ENCODE measurements at places on chromosomes 2 and 18.

DNA sequence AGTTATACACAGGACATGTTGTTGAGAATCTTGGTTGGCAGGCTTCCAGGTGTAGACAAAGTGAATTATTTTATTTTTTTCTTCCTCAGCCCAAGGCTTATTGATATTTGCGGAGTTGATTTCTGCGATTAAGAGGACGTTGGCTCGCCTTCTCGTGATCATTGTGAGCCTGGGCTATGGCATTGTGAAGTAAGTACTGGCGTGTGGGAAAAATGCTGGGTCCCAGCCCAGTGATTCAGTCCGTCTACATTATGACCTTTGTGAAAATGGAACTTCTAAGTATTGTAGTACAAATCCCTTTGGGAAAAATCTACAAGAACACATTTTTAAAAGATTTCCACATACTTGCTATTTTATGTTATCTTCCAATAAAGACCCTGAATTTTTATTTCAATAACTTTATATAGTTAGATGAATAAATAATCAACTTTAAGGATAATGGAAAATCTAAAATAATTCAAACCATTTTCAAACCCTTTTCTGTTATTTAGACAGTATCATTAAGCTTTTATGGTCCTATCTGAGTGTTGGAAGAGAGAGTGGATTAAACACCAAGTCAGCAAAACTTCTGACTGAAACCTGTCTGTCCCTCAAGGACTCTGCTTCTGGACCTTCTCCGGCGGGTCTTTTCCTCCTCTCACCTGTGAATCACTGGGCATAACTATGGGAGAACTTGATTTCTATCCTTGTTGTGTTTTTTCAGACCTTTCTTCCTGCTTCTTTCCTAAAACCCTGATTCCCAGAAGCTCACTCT lies 31.0 kb downstream of the TMEM87B start:
- no peak for DNase-seq

DNA sequence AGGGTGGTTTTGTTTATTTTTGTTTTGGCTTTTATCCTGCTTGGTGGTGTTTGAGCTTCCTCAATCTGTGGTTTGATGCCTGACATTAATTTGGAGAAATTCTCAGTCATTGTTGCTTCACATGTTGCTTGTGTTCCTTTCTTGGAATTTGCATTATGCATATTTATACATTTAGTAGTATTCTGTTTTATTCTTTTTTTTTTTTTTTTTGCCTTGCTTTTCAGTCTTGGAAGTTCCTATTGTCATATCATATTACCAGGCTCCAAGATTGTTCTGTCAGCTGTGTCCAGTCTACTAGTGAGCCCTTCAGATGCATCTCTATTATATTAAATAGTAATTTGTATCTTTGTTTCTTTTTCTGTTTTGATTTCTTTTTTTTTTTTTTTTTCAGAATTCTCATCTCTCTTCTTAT lies 77.0 kb downstream of the EPC2 start:
- DNase-seq, result no peak

- DNase-seq, result no peak
Measured at GRCh38 chr2:174438146-174438886, 42.8 kb downstream of the SCRN3 start.

DNA sequence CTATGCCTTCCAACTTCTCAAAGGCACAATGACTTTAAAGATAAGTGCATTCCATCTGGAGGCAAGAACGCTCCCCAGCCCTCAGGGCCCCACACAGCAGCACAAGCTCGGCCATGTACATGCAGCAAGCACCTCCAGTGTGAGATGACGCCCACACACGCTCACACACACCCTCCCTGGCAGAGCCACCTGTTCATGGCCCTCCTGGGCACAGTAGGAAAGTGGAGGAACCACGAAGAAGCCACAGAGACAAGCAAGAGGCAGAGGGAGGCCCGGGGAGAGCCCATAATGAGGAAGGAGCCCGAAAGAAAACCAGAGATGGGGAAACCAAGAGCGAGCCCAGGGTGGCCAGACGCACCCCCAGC lies 21.7 kb downstream of the BIN1 start:
- no peak for DNase-seq

DNA sequence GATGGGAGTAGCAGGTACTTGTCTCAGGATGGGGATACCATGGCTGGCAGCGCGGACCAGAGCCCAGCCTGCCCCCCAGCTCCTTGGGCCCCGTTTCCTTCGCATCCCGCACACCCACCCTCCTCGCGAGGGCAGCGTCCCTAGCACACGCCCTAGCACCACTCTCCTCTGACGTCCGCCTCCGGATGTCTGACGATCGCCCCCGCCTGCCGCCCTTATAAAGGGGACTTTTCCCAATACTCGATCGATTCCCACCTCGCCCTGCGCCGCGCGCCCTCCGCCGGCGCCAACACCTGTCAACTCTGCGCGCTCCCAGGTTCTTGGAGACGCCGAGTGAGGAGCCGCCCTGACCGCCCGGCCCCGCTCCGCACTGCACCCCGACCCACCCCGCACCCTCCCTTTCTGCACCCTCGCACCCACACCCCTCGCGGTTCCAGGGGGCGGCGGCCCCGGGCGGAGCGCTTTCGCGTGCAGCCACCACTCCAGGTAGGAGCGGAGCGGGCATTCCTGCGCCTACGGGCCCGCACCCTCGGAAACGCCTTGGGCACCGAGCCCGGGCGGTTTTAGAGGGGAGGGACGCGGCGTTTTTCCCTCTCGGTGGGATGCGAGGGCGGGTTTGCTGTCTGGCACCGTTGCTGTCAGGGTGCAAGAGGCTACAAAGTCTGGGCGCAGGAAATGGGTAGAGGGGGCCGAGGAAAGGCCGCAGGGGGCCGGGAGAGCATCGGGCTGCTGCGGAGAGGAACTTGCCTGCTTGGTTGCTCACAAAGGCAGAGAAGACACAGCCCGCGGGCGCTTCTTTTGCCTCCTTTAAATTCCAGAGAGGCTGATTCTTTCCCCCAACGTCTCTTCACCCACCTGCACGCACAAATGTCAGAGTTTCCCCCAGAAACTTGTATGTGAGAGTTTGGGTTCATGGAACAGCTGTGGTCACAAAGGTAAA lies at the start of gene SLC5A7:
TSS of gene SLC5A7 (plus strand) at position 247 of the 940 bp plus-strand sequence. CDS start 1,632 bp downstream, outside the sequence.
- no peak for DNase-seq

GRCh38 chr2:233288663-233289062 lies 19.0 kb upstream of the SAG start:
- DNase-seq, result no peak

DNA sequence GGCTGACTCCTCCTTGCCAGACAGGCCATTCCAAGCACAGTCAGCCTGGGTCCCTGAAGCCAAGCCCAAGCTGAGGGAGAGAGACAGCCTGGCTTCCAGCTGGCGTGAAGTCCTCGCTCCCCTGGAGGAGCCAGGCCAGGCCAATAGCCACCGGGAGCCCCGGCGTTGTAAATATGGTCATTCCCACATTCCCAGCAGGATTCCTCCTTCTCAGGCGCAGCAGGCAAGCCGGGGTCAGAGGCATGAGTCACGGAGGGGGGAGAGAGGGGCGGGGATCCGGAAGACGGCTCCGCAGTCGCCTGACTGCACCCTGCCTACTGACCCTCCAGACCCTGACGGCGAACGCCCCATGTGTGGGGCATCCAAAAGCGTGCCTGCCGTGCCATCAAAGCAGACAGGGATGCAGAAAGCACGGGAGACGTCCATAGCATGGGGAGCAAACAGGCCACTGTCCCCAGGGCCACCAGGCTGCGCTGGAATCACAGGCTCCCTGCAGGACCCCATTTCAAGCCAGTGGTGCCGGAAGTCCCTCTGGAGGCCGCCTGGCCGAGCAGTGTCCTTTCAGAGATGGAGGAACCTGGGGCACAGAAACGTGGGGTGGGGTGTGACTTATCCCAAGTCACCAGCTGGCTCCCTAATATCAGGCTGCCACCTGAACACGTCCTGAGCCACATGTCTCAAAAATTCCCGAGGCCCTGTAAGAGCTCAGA lies 48.2 kb downstream of the TWIST2 start:
- no peak for DNase-seq

- DNase-seq, result no peak
Measured at GRCh38 chr2:212919238-212919637, 232.2 kb downstream of the IKZF2 start.

DNA sequence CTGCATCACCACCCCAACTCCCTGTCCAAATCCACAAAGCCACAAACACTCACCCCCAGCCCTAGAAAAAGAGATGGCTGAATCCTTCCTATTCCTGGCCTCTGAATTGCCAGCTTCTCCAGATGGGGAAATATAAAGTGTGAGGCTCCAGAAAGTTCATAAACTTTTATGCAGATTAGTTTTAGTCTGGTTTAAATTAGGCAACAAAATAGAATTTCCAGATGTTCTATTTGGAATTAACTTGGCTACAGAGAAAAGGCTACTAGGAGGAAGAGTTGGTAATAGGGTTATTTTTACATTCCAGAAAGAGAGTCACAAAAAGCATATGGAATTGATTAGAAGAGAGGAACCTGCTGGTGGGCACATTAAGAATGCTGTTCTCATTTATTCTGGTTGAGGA lies 56.0 kb downstream of the EN1 start:
- no peak for DNase-seq

Measured in activated CD4-positive, alpha-beta T cell treated with anti-CD3 and anti-CD28 coated beads, Interleukin-2, amount 50 U/mL, for 24 hours (primary cell).